ENCODE measurements at places on chromosomes 5 and 9. TPM values are rescaled to one million over a fixed set of nuclear protein-coding genes. Genes with fewer than 3 reads are reported as not detected.

Gene NMUR2
- 0.23 TPM for polyA plus RNA-seq

Gene WDR31
- polyA plus RNA-seq = 1.3 TPM

Gene MEF2C
- 8.0 TPM for polyA plus RNA-seq

GRCh38 chr5:9707732-9708462 is 77.7 kb upstream of the TAS2R1 start:
- H3K4me3 ChIP-seq = no peak overlapping the region
- H3K27me3 ChIP-seq = no peaks in the 10 kb centered on the region
- no peak for DNase-seq
- H3K27ac ChIP-seq = no peak overlapping the region

DNA sequence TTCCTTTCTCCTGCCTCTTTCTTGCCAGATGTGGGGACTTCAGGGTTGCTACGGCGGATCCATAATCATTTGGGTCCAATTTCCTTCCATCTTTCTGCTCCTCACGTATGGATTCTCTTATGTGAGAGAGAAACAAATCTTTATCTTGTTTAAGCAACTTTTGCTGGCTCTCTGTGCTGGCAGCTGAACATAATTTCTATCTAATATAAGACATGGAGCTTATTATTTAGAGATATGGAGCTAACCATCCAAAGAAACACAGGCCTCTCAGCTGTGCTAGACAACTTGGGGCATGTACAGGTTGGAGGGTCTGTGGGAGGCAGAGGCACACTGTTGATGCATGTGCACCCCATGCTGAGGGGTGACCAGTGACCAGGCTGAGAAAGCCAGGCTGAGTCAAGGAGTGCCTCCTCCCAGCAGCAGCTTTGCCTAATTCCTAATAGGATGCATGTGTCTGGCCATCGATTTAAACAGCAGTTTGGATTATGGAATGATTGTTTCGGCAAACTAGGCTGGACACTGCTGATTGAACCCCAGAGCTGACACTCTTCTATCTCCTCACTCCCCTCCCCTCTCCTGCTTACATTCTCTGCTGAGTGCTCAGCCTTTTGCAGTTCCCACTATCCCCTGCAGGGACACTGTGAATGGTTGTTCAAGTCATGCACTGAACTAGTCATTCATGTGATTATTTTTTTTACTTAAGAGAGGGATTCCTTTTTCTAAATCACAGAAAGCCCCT is 195.8 kb downstream of the ERCC6L2 start:
- no peaks in the 10 kb centered on the region for H3K27me3 ChIP-seq
- DNase-seq = no peak
- no peak overlapping the region for H3K4me3 ChIP-seq
- H3K4me1 ChIP-seq = no peaks in the 10 kb centered on the region
- no peaks in the 10 kb centered on the region for H3K36me3 ChIP-seq
- no peak overlapping the region for H3K27ac ChIP-seq

DNA sequence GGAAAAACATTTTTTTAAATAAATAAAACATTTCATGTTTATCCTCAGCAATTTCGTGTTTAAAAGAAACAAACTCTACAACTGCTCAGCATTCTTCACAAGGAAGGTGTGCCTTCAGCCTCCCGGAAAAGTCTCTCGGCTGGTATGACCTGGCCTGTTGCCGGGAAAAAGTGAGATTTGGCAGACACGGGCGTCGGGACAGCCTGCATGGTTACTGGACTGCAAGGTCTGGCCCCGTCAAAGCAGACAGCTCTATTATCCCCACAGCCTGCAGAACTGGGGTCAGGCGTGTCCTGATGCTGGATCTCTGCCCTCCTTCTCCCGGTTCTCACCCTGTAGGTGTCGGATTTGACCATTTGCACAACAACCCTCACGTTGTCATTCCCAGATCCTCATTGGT is 120.3 kb upstream of the SPATA31C2 start:
- no peaks in the 10 kb centered on the region for H3K27me3 ChIP-seq
- no peaks in the 10 kb centered on the region for H3K4me1 ChIP-seq
- DNase-seq = no peak
- H3K4me3 ChIP-seq = no peak overlapping the region
- H3K27ac ChIP-seq = no peak overlapping the region

DNA sequence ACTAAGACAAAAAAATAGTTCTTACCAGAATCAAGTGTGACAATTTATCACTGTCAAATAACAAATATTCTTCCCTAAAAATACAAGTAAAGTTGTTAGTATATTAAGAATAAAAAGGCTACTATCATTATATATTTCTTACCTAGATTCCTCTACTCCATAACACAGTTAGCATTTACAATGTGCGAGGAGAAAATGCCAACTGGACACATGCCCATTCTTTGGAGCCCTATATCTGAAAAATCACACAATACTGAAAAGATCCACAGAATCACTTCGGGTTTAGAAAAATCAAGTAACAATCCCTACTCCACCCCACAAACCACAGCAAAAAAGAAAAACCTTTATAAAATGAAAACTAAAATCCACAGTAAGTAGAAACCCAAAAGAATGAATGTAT is 70.9 kb downstream of the PKD2L2 start:
- peaks cover 54% of the 10 kb centered on the region for H3K36me3 ChIP-seq
- H3K27ac ChIP-seq = no peak overlapping the region
- DNase-seq = no peak
- no peaks in the 10 kb centered on the region for H3K4me1 ChIP-seq

GRCh38 chr9:124450241-124450924 is at the start of gene ADGRD2:
Gene ADGRD2, plus strand, starts transcription at chr9:124450451. Its CDS starts 1,216 bp downstream, at chr9:124451667.
- H3K27ac ChIP-seq = no peak within 1 kb of the TSS
- no peaks in the 10 kb centered on the region for H3K36me3 ChIP-seq
- H3K27me3 ChIP-seq = peaks cover 34% of the 10 kb centered on the region
- no peak for DNase-seq
- H3K4me1 ChIP-seq = peaks cover 10% of the 10 kb centered on the region

DNA sequence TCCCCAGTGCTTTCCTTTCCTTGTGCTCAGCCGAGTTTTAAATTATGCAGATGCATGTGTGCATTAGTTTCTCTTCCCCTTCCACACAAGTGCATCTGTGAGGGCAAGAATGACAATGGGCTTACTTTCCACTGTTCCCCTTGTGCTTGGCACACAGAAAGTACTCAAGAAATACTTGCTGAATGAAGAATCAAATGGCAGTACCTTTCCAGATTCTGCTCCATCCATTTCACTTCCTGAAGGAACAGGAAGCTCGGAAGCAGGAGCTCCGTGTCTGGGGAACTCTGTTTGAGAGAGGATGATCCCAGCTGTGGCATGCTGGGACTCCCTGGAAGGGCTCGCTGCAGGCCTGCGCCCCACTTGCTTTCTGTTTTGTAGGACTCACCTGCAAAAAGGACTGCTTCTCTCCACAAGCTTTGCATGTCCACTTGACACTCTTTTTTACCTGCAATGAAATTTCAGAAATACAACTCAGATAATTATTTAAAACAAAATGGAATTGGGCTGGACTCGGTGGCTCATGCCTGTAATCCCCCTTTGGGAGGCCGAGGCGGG is 5.5 kb downstream of the MRNIP start:
- no peak for DNase-seq
- H3K36me3 ChIP-seq = peaks cover 16% of the 10 kb centered on the region
- H3K27me3 ChIP-seq = no peaks in the 10 kb centered on the region
- H3K4me1 ChIP-seq = no peaks in the 10 kb centered on the region

DNA sequence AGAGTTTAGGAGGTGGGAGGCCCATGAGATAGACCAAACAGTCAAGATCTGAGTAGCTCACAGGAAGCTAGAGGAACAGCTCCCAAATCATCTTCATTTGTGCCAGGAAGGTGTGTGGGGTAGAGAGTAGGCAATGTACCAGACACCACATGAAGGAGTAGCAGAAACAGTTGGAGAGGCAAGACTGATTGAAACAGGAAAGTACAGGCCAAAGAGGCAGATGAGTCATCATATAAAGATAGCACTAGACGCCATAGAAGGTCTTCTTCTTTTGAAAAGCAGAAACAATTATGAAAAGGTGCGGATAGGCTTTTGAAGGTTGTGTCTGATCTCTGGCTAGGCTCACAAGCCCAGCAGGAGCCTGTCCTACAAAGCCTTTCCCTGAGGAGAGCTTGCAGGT is 62.7 kb upstream of the PALM2AKAP2 start:
- DNase-seq = no peak
- peaks cover 3% of the 10 kb centered on the region for H3K27me3 ChIP-seq
- no peaks in the 10 kb centered on the region for H3K4me1 ChIP-seq

DNA sequence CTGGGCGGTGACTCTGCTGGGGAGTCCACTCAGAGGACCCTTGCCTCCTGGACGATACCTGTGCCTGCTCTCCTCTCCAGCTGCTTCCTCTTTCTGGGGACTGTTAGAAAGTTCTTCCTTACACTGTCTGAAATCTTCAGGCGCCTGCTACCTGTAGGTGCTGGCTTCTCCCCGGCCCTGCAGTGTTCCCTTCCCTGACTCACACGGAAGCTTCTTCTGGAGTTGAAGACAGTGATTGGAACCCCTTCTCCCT is 562 bp downstream of the GSN start:
- no peak for DNase-seq
- H3K27me3 ChIP-seq = no peaks in the 10 kb centered on the region
- no peaks in the 10 kb centered on the region for H3K36me3 ChIP-seq
- peaks cover 33% of the 10 kb centered on the region for H3K4me1 ChIP-seq
- peak overlapping the region; percentile 55 for H3K4me3 ChIP-seq
- H3K27ac ChIP-seq = peak overlapping the region; percentile 6

GRCh38 chr9:34254966-34255825 is 73.9 kb downstream of the KIF24 start:
- H3K27ac ChIP-seq = peak overlapping the region; percentile 19
- no peak overlapping the region for H3K4me3 ChIP-seq
- H3K4me1 ChIP-seq = peaks cover 26% of the 10 kb centered on the region
- no peak for DNase-seq
- H3K36me3 ChIP-seq = peaks cover 52% of the 10 kb centered on the region
- no peaks in the 10 kb centered on the region for H3K27me3 ChIP-seq

- no peaks in the 10 kb centered on the region for H3K27me3 ChIP-seq
- no peaks in the 10 kb centered on the region for H3K4me1 ChIP-seq
- DNase-seq = no peak
- H3K4me3 ChIP-seq = no peak overlapping the region
- no peaks in the 10 kb centered on the region for H3K36me3 ChIP-seq
- H3K27ac ChIP-seq = no peak overlapping the region
These were observed 722.5 kb upstream of the CHD1 start for GRCh38 chr5:99651298-99651697.

DNA sequence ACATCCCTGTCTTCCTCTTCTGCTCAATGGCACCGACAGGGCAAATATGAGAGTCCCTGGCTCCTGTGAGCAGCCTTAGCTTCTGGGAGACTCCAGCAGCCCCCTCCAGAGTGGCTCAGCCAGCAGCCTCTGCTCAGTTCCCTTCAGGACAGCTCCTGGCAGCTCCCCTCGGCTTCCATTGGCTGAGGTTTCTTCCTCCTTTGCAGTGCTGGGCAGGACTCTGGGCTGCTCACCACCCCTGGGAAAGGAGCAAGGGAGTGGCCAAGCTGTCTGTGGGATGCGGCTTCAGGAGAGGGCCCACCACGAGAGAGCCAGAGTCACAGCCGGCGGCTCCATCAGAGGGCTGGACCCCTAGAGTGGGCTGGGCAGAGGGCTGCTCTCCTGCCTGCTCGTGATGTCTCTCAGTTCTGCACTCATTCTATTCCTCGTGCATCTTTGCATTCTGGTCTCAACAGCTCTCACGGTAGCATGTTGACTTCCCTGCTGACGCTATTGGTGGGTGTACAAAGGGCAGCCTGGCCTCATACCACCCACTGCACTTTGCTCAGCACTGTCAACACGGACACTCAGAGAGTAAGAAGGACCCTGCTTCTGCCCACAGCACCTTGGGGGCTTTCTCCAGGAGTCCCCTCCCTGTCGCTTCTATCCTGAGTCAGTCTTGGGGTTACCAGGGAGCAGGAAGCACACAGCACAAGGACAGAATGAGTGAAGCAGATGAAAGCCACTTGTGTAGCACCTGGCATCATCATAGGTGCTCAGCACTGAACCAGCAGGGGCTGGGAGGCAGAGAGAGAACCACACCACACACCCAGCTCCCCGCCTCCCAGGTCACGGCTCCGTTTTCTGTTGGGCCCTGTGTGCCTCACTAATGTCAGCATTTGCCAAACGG is 80.9 kb upstream of the ALDH1B1 start:
- no peak for DNase-seq
- H3K27me3 ChIP-seq = peaks cover 2% of the 10 kb centered on the region
- no peak overlapping the region for H3K4me3 ChIP-seq
- no peak overlapping the region for H3K27ac ChIP-seq
- peaks cover 8% of the 10 kb centered on the region for H3K4me1 ChIP-seq

DNA sequence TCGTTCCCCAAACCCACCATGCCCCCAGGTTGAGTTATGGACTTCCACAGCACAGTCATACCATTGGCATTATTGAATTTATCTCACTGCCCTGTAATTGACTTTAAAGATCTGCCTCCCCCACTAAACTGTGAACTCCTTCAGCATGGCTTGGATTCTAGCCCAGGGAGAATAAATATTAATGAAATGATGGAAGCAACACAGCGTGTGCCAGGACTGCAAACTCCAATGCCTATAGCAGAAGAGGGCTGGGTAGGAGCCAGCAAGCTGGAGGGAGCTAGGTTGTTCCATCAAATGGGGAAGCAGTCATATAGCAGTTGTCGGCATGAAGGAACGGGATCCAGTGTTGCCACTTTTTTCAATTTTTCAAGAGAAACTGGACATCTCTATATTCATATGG is 69.0 kb upstream of the MSX2 start:
- no peak overlapping the region for H3K27ac ChIP-seq
- no peak overlapping the region for H3K4me3 ChIP-seq
- H3K4me1 ChIP-seq = no peaks in the 10 kb centered on the region
- DNase-seq = no peak
- H3K36me3 ChIP-seq = no peaks in the 10 kb centered on the region
- H3K27me3 ChIP-seq = no peaks in the 10 kb centered on the region

DNA sequence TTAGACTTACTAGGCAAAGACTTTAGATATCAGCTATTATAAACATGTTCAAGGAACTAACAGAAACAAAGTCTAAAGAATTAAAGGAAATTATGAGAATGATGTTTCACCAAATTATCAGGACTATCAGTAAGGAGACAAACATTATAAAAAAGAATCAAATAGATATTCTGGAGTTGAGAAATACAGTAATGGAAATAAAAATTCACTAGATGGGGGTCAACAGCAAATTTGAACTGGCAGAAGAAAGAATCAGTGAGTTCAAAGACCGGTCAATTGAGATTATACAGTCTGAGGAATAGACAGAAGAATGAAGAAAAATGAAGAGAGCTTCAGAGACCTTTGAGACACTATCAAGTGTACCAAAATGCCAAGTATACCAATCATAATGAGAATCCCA is 9.6 kb upstream of the IL13 start:
- no peak overlapping the region for H3K4me3 ChIP-seq
- H3K36me3 ChIP-seq = peaks cover under 1% of the 10 kb centered on the region
- H3K4me1 ChIP-seq = no peaks in the 10 kb centered on the region
- H3K27me3 ChIP-seq = no peaks in the 10 kb centered on the region

DNA sequence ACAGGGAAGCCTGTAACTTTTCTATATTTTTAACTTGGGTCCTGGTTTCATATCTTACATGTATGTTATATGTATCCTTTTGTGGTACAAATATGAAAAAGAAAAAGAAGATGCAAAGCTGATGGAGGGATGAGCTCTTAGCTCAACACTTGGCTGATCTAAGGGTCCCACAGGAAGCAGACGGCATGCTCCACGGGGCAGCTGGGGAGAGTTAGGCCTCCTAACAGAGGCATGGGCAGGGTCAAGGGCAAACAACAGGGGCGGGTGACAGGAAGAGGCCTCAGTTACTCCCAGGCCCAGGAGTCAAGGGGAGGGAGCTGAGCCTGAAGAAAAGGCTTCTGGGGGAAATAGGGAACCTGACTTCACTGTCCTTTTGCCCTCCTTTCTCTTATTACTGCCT is 287.2 kb downstream of the ZSWIM6 start:
- no peak overlapping the region for H3K4me3 ChIP-seq
- no peaks in the 10 kb centered on the region for H3K27me3 ChIP-seq
- no peak for DNase-seq

- H3K27ac ChIP-seq = peak overlapping the region; percentile 98
- peaks cover 21% of the 10 kb centered on the region for H3K4me1 ChIP-seq
- no peaks in the 10 kb centered on the region for H3K27me3 ChIP-seq
- peaks cover 23% of the 10 kb centered on the region for H3K36me3 ChIP-seq
These were observed 49.9 kb downstream of the USP20 start for GRCh38 chr9:129885018-129885669.
